ENCODE measurements at places on chromosomes 6 and 20.

- no peak for DNase-seq
Measured at GRCh38 chr6:153129873-153130514, 1.1 kb downstream of the RGS17 start.

DNA sequence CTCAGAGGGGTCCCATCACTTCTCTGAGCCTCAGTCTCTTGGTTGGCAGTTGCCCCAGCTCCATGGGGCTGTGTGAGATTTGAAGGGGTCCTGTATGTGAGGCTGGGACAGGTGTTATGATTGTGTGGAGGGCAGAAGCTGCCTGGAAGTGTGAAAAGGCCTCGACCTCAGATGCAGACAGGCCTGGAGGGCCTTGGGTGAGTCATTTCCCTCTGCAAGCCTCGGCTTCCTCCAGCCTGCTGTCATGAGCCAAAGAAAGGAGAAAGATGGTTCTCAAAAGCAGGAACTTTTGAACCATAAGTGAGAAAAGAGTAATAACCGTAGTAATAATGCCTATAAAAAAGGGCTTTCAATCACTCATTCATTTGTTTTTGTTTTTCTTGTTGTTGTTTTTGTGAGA is 37.5 kb downstream of the SNAI1 start:
- no peak for DNase-seq

GRCh38 chr20:61974357-61974665 is 91.4 kb downstream of the TAF4 start:
- no peak for DNase-seq

DNA sequence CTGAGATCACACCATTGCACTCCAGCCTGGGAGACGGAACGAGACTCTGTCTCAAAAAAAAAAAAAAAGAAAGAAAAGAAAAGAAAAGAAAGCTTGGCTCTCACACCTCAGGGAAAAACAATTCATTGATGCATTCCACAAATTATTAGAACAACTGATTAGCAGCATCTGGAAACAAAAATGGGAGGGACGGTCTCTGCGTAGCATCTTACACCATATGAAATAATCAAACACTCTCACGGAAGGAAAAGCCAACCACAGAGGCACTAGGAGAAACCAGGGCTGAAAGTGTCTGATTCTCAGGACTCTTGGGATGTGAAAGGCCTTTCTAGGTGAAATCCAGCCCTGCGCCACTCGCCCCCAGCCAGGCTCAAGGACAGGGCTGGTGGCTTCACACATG is 2.3 kb upstream of the HELZ2 start:
- no peak for DNase-seq

GRCh38 chr20:53276143-53276542 is 304.0 kb downstream of the TSHZ2 start:
- DNase-seq: no peak

DNA sequence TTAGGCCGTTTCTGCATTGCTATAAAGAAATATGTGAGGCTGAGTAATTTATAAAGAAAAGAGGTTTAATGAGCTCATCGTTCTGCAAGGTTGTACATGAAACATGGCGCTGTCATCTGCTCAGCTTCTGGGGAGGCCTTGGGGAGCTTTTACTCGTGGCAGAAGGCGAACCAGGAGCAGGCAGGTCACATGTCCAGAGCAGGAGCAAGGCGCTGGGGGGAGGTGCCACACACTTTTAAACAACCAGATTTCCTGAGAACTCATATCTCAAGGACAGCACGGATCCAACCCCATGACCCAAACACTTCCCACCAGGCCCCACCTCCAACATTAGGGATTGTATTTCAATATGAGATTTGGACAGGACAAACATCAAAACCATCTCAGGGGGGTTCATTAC is 6.4 kb upstream of the SLC13A3 start:
- DNase-seq: no peak

- no peak for DNase-seq
Measured at GRCh38 chr20:58308680-58309527, 611 bp upstream of the RAB22A start.

GRCh38 chr20:41394931-41395666 is 28.5 kb upstream of the EMILIN3 start:
- DNase-seq: no peak

DNA sequence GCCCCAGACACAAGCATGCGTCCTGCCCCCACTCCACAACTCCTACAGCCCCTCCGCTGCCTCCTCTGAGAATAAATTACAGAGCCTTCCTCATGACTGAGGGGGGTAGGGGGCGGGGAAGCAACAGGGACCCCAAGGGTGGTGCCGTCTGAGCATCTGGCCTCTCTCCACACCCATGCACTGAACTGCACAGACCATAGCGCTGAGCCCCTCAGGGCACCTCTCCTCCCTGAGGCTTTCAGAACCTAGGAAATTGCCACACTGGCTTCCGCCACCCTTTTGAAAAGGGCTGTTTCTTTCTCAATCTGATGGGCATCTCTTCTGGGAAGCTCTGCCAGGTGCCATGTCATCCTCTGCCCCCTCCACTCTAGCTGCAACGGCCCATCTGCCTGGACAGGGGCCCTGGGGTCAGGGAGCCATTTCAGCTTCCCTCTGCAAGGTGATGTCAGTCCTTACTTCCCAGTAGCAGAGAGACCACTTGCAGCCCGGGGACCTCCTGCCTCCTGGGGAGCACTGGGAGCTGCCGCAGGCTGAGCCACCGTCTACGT is 2.5 kb downstream of the CST7 start:
- DNase-seq: no peak

GRCh38 chr6:1499777-1500176 is 109.9 kb upstream of the FOXC1 start:
- no peak for DNase-seq

- no peak for DNase-seq
Measured at GRCh38 chr20:19074828-19075516, 137.5 kb upstream of the SLC24A3 start.

GRCh38 chr6:43090559-43090956 is 14.4 kb downstream of the PTK7 start:
- no peak for DNase-seq

DNA sequence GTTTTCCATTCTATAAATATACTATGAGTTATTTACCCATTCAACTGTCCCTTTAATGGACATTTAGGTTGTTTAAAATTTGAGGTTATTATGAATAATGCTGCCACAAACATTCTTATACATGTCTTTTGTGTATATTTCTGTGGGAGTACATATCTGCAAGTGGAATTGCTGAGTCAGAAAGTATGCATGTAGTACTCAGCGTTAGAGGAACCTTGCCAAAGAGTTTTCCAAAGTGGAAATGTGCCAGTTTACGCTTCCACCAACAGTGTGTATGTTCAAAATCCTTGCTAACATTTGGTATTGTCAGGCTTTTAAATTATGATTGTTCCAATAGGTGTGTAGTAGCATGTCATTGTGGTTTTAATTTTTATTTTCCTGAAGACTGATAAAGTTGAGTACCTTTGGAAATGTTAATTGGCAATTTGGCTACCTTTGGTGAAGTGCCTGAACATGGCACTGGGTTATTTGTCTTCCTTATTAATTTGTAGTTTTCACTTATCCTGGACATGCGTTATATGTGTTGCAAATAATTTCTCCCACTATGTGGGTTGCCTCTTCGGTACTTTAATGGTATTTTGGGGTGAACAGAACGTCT is 341.2 kb downstream of the CD83 start:
- DNase-seq: no peak

- no peak for DNase-seq
Measured at GRCh38 chr6:24089736-24090135, 36.3 kb upstream of the NRSN1 start.

DNA sequence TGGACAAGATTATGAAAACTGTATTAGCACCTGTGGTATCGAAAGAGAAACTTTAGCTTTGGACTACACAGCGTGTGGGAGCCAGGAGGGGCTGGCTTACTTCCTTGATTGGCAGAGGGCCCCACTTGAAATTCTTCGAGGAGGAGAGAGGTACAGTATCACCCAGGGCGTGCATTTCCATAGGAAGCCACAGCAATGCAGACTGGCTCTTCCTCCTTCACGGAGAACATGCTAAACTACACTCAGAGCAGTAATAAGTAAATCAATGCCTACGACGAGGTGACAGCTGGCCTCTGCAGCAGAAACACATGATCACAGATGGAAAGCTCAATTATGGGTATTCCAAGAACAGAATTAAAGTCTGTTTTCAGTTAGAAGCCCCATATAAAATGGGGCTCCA is 44.2 kb downstream of the MYLK4 start:
- DNase-seq: no peak

DNA sequence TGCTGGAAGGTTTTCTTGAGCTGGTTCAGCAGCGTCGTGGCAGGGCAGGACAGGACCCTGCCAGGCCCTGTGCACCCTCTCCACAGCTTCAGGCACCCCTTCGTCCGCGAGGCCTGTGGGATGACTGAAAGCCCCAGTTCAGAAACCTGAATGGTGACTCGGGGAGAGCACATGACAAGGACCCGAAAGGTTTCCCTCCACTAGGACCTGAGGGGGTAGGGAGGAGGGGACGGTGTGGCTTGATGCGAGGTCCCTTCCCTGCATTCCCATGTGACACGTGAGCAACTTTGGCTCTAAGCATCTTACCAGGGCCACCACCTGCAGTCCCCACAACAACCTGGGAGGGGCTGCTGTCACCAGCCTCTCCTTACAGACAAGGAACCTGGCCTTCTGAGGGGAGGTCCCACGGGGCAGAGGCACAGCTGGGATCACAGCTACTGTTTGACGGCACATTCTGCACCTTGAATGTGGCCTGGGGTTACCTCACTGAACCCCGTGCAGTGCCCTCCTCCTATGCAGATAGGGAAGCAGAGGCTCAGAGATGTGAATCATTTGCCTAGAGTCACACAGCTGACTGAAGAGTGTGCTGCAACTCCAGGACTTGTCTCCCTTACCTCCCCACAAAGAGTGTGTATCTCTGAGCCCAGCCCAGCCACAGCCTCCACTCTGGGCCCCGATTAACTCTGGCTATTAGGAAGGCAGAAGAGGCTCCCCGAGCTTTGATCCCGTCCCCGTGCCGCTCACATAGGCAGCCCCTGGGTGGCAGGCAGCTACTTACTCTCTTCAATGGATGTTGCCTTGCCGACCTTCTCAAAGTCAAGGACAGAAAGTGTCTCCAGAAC is 84.6 kb downstream of the PTPN1 start:
- DNase-seq: no peak

- DNase-seq: no peak
Measured at GRCh38 chr6:122472022-122472340, 374 bp upstream of the SERINC1 start.

DNA sequence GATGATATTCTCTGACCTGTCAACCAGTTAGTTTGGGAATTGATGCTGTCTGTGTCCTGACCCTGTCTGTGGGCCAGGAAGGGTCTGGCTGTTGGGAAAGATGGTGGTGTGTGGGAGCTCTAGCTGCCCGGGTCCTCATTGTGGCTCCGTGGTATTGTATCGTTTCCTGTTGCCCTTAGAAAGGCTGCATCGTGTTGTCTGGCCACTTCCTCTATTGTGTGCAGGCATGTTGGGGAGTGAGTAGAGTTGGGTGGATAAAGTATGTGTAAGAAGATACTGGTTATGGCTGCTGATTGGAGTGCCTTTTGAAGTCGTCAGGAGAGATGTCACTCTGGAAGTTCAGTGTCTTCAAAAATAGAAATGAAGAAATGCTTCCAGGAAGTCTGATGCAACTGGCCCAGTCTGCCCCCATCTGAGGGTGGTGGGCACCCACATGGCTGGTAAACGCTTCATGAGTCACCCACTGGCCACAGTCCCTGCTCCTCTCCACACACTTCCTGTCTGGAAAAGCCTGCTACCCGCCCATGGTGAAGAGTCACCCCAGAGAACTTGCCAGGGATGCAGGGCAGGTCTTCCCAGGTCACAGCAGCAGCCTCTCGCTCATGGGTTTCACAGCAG is 27.9 kb downstream of the PPARD start:
- DNase-seq: peak; percentile 54

DNA sequence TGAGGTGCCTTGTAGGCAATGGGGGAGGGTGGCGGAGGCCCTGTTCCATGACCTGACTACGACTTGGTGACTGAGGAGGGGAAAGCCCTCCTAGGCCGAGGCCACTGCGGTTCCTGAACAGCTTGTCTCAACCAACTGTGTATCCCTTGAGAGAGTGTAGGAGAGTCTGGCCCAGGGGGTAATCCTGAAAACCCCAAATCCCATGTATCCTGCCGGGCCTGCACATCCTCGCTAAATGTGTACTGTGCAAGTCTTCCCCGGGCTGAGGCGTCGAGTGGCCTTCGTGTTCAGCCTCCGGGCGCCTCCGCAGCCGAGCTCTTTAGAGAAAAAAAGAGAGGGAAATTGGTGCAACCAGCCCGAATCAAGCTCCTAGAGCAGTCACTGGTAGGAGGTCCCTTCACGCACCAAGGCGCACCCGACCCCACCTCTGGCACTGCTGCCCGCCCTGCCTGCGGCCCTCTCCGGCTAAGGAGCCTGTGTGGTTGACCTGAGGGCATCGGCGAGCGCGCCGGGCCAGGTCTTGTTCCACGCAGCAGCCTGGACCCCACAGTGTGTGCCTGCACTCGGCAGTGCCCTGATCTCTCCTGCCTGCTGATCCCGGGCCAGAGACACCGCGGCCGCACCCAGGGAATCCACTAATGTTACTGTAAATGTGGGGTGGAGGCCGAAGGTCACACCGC is 7.3 kb downstream of the SIM1 start:
- DNase-seq: no peak

DNA sequence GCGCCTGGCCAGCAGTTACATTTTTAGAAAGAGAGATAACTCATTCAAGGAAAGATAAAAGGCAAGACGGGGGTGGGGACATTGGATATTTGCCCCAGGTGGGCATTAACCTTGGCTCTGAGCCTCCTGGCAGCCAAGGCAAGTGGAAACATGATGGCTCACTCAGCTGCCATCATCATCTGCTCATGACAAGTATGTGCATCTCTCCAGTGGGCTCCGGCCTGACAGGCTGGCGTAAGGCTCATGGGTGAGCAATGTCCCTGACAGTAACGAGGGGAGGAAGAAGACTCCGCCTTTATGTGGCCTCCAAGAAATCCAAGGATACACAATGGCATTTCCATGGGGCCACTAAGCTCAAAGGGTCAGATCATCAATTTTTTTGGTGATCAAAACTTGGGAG is 13.3 kb downstream of the ANKRD60 start:
- no peak for DNase-seq
